Activated naive CD8-positive, alpha-beta T cell treated with anti-CD3 and anti-CD28 coated beads, Interleukin-2, amount 10 ng/mL, durations not matched to agents 7 days and 5 days (primary cell): ENCODE measurements at places on chromosomes 3 and 15. TPM values are rescaled to one million over a fixed set of nuclear protein-coding genes. Genes with fewer than 3 reads are reported as not detected.

DNA sequence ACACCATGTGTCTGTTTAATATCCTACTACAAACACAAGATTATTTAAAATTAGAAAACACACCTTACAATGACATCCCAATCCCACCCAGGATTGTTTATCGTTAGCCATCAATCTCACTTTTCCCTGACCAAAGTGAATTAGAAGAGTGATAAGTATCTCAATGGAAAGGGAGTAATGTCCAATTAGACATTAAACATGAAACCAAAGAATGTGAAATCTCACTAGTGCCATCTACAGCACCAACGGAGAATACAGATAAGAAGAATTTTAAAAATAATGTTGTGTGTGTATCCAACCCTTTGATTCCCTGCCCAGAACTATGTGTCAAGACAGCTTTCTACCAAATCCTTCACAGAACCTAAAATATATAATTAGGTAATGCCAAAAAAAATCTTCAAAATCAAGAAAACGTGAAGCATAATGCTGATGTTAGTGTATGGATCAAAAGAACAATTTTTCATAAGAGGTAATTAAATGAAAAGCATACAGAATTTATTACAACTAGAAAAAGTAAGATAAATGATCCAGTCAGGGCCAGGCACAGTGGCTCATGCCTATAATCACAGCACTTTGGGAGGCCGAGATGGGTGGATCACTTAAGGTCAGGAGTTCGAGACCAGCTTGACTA lies 64.2 kb downstream of the SCAPER start:
- no peak for DNase-seq

GRCh38 chr15:56394909-56395308 lies 29.7 kb downstream of the TEX9 start:
- no peak for DNase-seq

DNA sequence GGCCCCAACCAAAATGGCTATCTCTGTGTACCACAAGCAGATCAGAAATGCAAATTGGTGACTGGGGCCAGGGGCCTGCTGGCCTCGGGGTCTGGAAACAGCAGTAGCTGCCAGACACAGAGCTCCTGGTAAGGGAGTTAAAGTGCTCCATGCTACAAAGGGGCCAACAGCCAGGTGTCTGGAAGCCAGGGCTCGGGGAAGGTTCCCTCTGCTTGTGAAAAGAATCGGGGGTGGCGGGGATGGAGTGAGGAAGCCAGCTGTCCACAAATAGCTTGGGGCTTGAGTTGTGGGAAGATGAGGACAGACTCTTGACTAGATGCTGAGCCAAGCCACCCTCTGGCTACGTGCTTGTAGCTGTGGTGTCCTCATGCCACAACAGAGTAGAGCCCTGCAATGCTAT lies 39.3 kb downstream of the CHRD start:
- no peak for DNase-seq

GRCh38 chr3:193863657-193864357 lies 270.8 kb downstream of the OPA1 start:
- DNase-seq = no peak

Gene SERINC4
- 0.14 TPM for total RNA-seq

Gene ZNF80
- total RNA-seq = 5.3 TPM

Gene TMEM212
- total RNA-seq = not detected
